Chondrocyte (in vitro differentiated cells): ENCODE measurements at places on chromosomes 7 and 10. TPM values are rescaled to one million over a fixed set of nuclear protein-coding genes. Genes with fewer than 3 reads are reported as not detected.

- H3K27me3 ChIP-seq: peaks cover 70% of the 10 kb centered on the region
- H3K4me1 ChIP-seq: no peaks in the 10 kb centered on the region
- DNase-seq: peak; percentile 48
- no peaks in the 10 kb centered on the region for H3K36me3 ChIP-seq
- no peak overlapping the region for H3K27ac ChIP-seq
Observed at GRCh38 chr10:49619613-49620012, 5.8 kb downstream of the CHAT start.

- no peak for DNase-seq
- peaks cover 17% of the 10 kb centered on the region for H3K27me3 ChIP-seq
- H3K4me1 ChIP-seq: no peaks in the 10 kb centered on the region
- no peak overlapping the region for H3K27ac ChIP-seq
- no peak overlapping the region for H3K4me3 ChIP-seq
Observed at GRCh38 chr7:148437043-148437442, 153.5 kb upstream of the C7orf33 start.

DNA sequence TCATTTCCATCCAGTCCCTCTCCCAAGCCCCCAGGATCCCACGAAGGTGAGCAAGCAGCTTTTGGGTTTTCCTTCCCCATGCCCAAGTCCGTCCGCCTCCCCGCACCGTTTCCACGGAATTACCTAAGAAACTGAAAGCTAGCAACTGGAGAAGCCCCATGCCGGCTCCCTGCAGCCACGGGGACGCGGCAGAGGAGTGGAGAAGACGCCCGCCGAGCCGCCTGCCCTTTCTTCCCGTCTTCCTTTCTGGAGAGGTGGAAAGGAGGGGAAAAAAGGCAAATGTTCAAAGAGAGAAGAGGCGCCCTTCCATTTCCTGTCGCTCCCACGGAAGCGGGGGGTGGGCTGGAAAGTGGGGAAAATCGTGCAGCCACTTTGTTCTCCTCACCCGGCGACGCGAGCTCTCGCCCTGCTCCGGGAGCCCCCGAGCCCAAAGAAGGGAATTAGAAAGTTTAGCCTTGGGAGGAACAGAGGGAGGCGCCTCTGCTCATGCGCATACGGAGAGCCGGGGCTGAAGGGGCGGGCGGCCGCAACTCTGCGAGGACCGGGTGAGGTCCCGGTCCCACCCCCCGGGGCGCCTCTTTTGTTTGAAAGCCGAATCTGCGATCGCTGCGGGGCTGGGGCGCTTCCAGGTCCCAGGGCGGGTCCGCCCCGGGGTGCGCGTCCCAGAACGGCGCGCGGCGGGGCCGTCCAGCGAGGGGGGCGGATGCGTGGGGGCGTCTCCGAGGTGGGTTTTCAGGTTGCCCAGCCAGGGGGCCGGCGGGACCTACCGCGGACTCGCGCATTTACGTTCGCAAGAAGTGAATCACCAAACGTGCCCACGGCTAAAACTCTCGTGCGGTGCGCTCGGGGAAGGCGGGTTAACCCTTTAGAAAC lies at the start of gene LAMB1:
LAMB1 (minus strand) TSS at position 436 of the 873 bp plus-strand sequence; CDS start at position 160, 276 bp downstream.
- H3K27ac ChIP-seq: peak within 1 kb of the TSS; percentile 91
- H3K4me3 ChIP-seq: peak within 1 kb of the TSS; percentile 95
- H3K36me3 ChIP-seq: peaks cover 8% of the 10 kb centered on the region

GRCh38 chr7:22801912-22802311 lies 20.7 kb downstream of the TOMM7 start:
- H3K4me3 ChIP-seq: no peak overlapping the region
- DNase-seq: no peak

DNA sequence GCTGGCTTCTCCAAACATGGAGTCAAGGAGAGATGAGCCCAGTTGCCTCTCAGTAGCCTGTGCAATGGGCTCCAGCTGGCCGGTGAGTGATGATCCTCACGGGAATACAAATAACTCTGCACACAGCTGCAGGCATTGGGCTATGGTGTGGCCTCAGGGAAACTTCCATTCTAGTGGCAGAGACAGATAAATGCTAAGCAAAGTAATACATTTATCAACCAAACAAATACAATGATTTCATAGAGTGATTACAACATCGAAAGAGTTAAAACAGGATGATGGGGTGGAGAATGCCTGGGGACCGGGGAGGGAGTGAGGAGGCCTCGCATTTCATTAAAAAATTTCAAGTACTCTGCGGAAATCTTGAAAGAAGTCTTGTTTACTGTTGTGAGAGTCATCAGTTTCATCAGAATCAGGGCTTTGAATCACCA lies 15.0 kb upstream of the AKR1B1 start:
- no peak overlapping the region for H3K27ac ChIP-seq
- no peaks in the 10 kb centered on the region for H3K36me3 ChIP-seq
- no peaks in the 10 kb centered on the region for H3K27me3 ChIP-seq
- no peak for DNase-seq
- peaks cover 4% of the 10 kb centered on the region for H3K4me1 ChIP-seq
- no peak overlapping the region for H3K4me3 ChIP-seq

GRCh38 chr7:21134631-21135030 lies 293.3 kb upstream of the SP4 start:
- H3K4me1 ChIP-seq: no peaks in the 10 kb centered on the region
- no peaks in the 10 kb centered on the region for H3K36me3 ChIP-seq
- no peak for DNase-seq
- H3K4me3 ChIP-seq: no peak overlapping the region
- peaks cover 5% of the 10 kb centered on the region for H3K27me3 ChIP-seq
- no peak overlapping the region for H3K27ac ChIP-seq

DNA sequence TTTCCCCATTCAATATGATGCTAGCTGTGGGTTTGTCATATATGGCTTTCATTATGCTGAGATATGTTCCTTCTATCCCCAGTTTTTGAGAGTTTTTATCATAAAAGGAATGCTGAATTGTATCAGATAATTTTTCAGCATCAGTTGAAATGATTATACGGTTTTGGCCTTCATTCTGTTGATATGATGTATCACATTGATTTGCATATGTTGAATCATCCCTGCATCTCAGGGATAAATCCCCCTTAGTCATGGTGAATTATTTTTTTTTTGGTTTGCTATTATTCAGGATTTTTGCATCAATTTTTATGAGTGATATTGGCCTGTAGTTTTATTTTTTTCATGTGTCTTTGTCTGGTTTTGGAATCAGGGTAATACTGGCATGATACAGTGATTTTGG lies 1152.3 kb upstream of the C7orf33 start:
- H3K27me3 ChIP-seq: no peaks in the 10 kb centered on the region
- no peak overlapping the region for H3K27ac ChIP-seq
- H3K4me1 ChIP-seq: no peaks in the 10 kb centered on the region
- no peak for DNase-seq
- no peak overlapping the region for H3K4me3 ChIP-seq

- peaks cover 22% of the 10 kb centered on the region for H3K4me1 ChIP-seq
- peaks cover 29% of the 10 kb centered on the region for H3K27me3 ChIP-seq
Observed at GRCh38 chr7:121329191-121330052, 622 bp downstream of the WNT16 start.

DNA sequence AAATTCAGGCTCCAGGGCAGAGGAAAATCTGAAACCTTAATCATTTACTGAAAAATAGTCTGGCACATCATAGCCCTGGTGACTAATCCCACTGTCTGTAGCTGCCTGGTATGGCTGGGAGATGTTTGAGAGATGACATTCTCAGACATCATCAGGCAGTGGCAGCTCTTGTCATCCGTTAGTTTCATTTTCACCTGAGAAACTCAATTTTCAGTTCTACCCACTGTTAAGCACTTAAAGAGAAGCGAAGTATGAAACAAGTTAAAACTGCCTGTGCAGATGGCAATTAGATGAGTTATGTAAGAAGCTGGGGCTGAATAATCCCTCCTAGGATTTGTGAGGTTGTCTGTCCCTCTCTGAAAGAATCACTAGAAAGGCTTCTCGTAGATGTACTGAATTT lies 150.2 kb downstream of the NSUN6 start:
- no peak overlapping the region for H3K27ac ChIP-seq
- H3K4me1 ChIP-seq: peaks cover 18% of the 10 kb centered on the region
- H3K4me3 ChIP-seq: no peak overlapping the region
- DNase-seq: no peak

GRCh38 chr7:17067691-17068090 lies 185.9 kb upstream of the AGR3 start:
- H3K4me3 ChIP-seq: no peak overlapping the region
- no peak for DNase-seq
- no peak overlapping the region for H3K27ac ChIP-seq
- no peaks in the 10 kb centered on the region for H3K36me3 ChIP-seq
- H3K4me1 ChIP-seq: no peaks in the 10 kb centered on the region

DNA sequence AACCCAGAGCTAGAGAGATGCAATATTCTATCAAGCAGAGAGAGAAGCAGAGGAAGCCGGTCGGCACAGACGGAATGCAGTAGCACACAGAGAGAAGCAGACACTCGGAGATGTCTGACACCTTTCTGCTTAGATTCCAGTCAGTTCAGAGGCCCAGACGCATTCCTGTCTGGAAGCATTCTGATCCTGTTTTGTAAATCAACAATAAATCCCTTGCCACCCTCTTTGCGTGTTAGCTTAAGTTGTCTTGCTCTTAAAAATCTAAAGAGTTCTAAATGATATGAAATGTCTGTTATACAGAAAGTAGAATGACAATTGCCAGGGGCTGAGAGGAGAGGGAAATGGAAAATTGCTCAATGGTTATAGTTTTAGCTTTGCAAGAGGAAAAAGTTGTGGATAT lies 27.4 kb upstream of the ATRNL1 start:
- H3K27ac ChIP-seq: peak overlapping the region; percentile 72
- H3K36me3 ChIP-seq: no peaks in the 10 kb centered on the region
- no peak for DNase-seq
- no peaks in the 10 kb centered on the region for H3K27me3 ChIP-seq
- peaks cover 53% of the 10 kb centered on the region for H3K4me1 ChIP-seq

GRCh38 chr10:59517341-59517899 lies 155.1 kb upstream of the FAM13C start:
- peaks cover 45% of the 10 kb centered on the region for H3K27me3 ChIP-seq
- no peak overlapping the region for H3K4me3 ChIP-seq
- no peaks in the 10 kb centered on the region for H3K4me1 ChIP-seq

DNA sequence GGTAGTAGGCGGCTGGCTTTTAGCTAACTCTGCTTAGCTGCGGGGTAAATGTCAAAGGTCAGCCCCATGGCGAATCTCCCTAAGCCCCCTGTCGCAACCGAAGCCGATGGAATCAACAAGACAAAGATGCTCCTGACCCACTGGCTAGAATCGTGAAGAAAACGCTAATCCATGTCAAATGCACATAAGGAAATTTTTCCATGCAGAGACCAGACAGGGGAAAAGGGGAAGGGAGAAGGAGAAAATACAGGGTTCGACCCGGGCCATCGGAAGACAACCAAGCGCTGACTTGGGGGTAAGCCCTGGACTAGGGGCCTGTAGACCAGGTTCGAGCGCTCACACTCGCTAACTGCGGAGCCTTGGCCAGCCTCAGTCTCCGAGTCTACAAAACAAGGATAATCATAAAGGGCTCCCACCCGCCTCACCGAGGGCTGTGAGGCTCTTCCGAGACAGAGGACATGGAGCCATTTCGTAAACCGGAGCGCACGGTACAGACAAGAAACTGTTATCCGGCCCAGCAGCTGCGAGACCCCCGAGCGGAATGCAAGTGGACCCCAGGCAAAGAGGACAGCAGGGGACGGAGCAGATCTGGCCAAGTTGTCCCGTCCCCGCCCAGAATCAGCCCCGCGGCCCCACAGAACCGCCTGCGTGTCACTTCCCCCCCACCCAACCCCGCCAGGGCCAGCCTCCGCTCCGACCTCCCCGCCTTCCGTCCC lies 507 bp downstream of the SAR1A start:
- peaks cover 46% of the 10 kb centered on the region for H3K4me1 ChIP-seq
- peaks cover 8% of the 10 kb centered on the region for H3K36me3 ChIP-seq
- DNase-seq: no peak
- peak overlapping the region; percentile 93 for H3K4me3 ChIP-seq
- H3K27me3 ChIP-seq: no peaks in the 10 kb centered on the region

GRCh38 chr10:86234107-86234506 lies 132.5 kb downstream of the GRID1 start:
- H3K4me3 ChIP-seq: no peak overlapping the region
- H3K27ac ChIP-seq: no peak overlapping the region
- no peaks in the 10 kb centered on the region for H3K4me1 ChIP-seq
- peaks cover 1% of the 10 kb centered on the region for H3K36me3 ChIP-seq
- no peak for DNase-seq
- H3K27me3 ChIP-seq: peaks cover 8% of the 10 kb centered on the region

- no peaks in the 10 kb centered on the region for H3K36me3 ChIP-seq
- DNase-seq: no peak
- no peak overlapping the region for H3K4me3 ChIP-seq
- H3K27me3 ChIP-seq: peaks cover 4% of the 10 kb centered on the region
Observed at GRCh38 chr7:136495081-136495480, 373.4 kb upstream of the CHRM2 start.

DNA sequence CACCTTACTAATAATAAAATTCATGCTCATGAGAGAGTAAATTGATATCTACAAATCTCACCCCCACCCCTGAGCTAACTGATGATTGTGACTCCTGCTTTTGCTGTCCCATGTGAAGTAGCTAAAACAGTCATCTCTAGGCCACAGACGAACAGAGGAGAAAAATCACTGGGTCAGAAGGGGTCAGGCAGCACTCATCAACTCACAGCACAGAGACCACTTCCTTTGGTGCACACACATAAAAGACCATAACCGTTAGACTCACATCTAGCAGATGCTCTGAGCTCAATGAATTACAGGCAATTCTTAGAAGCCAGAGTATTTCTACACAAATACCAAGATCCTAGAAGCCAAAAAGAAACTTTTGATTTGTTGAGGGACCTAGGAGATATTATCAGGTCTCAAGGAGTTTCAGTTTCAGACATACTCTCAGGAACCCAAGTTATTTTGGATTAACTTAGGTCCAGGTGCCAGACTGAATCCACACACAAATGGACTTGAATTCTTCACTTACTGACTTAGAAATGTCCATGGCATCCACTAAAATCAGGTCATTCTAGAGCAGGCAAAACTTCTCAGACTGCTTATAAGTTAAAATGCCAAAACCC lies 65.0 kb upstream of the TES start:
- no peaks in the 10 kb centered on the region for H3K27me3 ChIP-seq
- H3K27ac ChIP-seq: no peak overlapping the region

GRCh38 chr7:128100225-128100948 lies 69.2 kb upstream of the LRRC4 start:
- peaks cover 9% of the 10 kb centered on the region for H3K36me3 ChIP-seq
- no peak for DNase-seq
- H3K4me1 ChIP-seq: peaks cover 11% of the 10 kb centered on the region
- no peak overlapping the region for H3K4me3 ChIP-seq

- H3K4me3 ChIP-seq: no peak overlapping the region
- H3K27ac ChIP-seq: no peak overlapping the region
- peaks cover 6% of the 10 kb centered on the region for H3K4me1 ChIP-seq
Observed at GRCh38 chr10:101478956-101479355, 109.1 kb downstream of the POLL start.

- no peak within 1 kb of the TSS for H3K27ac ChIP-seq
- H3K27me3 ChIP-seq: peaks cover 71% of the 10 kb centered on the region
- peak within 1 kb of the TSS; percentile 66 for H3K4me3 ChIP-seq
- H3K4me1 ChIP-seq: peaks cover 24% of the 10 kb centered on the region
Observed at GRCh38 chr7:97731736-97732564, at the start of gene TAC1. Gene TAC1 (plus strand): TSS chr7:97732086. CDS start chr7:97732613, 527 bp downstream.

GRCh38 chr10:78831461-78831860 lies 237.3 kb upstream of the ZMIZ1 start:
- H3K36me3 ChIP-seq: peaks cover 3% of the 10 kb centered on the region
- DNase-seq: no peak
- H3K4me3 ChIP-seq: no peak overlapping the region
- H3K27me3 ChIP-seq: peaks cover 7% of the 10 kb centered on the region

Gene MYL10
- 3.4 to 5.1 TPM (median 4.7 TPM) in 3 replicates for total RNA-seq

Gene SRI
- total RNA-seq: 87.3 to 99.9 TPM (median 98.8 TPM) in 3 replicates

Gene GPER1
- total RNA-seq: 5.7 to 9.9 TPM (median 9.5 TPM) in 3 replicates
